SK-N-SH (cell line): ENCODE measurements at places on chromosomes 2 and 18. TPM values are rescaled to one million over a fixed set of nuclear protein-coding genes. Genes with fewer than 3 reads are reported as not detected.

DNA sequence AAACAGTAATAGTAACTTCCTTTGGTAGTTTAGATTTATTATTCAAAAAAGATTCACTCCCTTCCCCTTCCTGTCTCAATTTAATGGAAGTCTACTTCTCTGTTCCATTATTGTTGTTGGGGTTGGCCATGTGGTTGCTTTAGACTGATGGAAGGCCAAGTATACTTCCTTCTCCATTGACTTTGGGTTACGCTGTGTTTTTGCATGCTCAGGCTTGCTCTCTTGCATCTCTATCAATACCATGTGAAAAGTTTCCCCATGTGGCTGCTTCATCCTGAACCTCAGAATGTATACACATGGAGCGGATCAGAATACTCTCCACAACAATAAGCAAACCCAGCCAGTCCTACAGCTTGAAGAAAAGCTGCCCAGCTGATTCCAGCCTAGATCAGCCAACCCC is 20.3 kb downstream of the CFAP210 start:
- DNase-seq, result no peak

The SNED1 gene
- 0.03 TPM in 2 replicates for polyA plus RNA-seq

- no peak for DNase-seq
Observed at GRCh38 chr18:52216666-52217065, 123.3 kb upstream of the DCC start.

The ADD2 gene
- 0.30 and 0.50 TPM in 2 replicates for polyA plus RNA-seq

The LAMA3 gene
- 3.5 and 3.8 TPM in 2 replicates for polyA plus RNA-seq

- DNase-seq, result no peak
Observed at GRCh38 chr2:226187156-226187555, 612.5 kb downstream of the IRS1 start.

The ONECUT2 gene
- 0.10 and 0.16 TPM in 2 replicates for polyA plus RNA-seq
